ENCODE measurements at places on chromosomes 5 and 9. TPM values are rescaled to one million over a fixed set of nuclear protein-coding genes. Genes with fewer than 3 reads are reported as not detected.

DNA sequence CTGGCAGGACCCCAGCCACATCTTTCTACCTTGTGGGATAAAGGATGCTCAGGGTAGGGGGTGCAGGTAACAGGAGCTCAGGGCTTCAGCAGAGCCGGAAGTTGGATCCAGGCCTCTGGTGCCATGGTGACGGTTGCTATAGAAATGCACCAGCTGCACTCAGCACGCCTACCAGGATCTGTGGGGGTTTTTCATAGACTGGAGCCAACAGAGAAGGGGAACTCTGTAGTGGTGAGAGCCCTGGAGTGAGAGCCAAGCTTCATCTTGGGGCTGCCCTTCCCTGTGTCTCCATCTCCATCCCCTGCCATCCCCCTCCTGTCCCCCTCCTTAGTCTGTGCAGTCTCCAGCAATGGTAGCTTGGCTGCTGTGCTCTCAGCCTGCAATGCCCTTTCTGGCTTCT lies 27.5 kb upstream of the BOD1 start:
- DNase-seq: no peak

Gene PELO
- total RNA-seq: 18.4 TPM

GRCh38 chr5:178751286-178751685 lies 20.8 kb upstream of the ZNF354A start:
- no peak for DNase-seq

GRCh38 chr9:90985631-90986030 lies 184.0 kb downstream of the SYK start:
- no peak for DNase-seq

- no peak for DNase-seq
Measured at GRCh38 chr9:105670775-105671174, 8.5 kb downstream of the TAL2 start.

DNA sequence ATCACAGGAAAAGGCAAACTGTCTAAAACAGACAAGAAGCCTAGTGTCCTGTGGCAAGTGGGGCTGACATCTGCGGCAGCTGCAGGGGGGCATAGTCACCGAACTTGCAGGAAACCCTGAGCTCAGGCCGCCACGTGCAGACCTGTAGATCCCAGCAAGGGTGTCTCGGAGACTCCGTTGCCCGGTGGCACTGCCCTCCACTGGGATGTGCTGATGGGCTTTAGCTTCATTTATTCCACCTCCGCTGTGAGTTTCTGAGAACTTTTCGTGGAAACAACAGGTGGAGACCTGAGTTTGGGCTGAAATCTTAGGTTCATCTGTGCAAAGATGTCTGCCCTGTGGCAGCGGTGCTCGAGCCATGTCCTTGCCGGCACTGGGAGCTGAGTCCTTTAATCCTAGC lies 22.1 kb downstream of the CEP72 start:
- no peak for DNase-seq

GRCh38 chr9:11992866-11993265 lies 700.3 kb upstream of the TYRP1 start:
- DNase-seq: no peak

GRCh38 chr5:79560771-79561524 lies 47.0 kb upstream of the HOMER1 start:
- no peak for DNase-seq

DNA sequence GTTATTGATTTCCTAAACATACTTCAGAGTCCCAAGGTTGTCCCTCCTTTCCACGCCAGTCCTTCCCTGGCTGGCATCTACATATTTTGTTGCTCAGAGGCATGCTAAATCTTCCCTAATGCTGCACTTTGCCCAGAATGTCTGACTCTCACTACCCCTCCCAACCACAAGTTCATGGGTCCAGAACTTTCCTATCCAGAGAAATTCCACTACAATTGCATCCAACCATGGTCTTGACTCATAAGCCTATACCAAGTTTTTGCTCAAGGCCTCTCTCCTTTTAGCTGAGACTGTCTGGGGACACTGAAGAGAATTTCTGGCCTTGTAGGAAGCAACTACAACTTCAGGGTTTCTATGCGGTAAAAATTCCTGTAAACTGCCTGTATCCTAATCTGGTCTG lies 206.3 kb downstream of the BNC2 start:
- no peak for DNase-seq

DNA sequence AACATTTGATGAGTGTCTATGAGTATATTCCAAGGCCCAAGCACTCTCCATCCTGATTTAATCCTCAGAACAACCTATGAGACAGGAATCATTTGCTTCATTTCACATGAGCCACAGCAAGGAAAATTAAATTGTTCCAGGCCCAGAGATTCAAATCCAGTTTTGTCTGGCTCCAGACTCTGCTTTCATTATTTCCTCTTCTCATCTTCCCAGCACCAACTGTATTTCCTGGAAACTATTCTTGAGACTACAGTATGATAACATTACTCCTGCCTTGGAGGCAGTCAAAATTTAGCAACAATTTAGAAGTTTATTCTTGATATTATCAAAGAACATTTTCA lies 194.5 kb downstream of the ZNF608 start:
- DNase-seq: no peak

- no peak for DNase-seq
Measured at GRCh38 chr5:175163586-175164275, 280.3 kb downstream of the DRD1 start.

Gene CNOT8
- total RNA-seq: 74.1 TPM

Gene GADD45G
- total RNA-seq: 0.33 TPM

DNA sequence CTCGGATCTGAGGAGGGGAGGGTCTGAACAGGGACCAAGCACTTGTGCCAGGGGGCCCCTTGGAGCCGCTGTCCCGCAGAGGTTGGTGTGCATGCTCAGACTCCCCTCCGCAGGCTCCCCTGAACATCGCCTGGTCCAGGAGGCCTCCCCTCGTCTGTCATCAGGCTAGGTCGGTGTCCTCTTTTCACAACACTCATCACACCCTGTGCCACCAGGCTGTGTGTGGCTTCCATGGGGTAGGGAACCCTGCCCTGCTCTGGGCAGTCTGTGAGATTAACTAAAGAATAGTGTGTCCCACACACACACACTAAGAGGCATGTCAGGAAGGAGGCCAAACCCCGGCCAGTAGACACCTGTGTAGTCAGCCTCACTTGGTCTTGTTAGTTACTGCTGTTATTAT lies 119.3 kb downstream of the C5orf15 start:
- no peak for DNase-seq

Gene AUH
- 8.8 TPM for total RNA-seq

Gene TMEM215
- 0.18 TPM for total RNA-seq

- DNase-seq: peak; percentile 2
Measured at GRCh38 chr5:96483878-96484277, 50.8 kb upstream of the PCSK1 start.

Gene CDC20B
- total RNA-seq: 0.07 TPM

Gene ANKRD55
- total RNA-seq: 0.33 TPM

- DNase-seq: no peak
Measured at GRCh38 chr5:80142996-80143395, 107.8 kb downstream of the THBS4 start.

DNA sequence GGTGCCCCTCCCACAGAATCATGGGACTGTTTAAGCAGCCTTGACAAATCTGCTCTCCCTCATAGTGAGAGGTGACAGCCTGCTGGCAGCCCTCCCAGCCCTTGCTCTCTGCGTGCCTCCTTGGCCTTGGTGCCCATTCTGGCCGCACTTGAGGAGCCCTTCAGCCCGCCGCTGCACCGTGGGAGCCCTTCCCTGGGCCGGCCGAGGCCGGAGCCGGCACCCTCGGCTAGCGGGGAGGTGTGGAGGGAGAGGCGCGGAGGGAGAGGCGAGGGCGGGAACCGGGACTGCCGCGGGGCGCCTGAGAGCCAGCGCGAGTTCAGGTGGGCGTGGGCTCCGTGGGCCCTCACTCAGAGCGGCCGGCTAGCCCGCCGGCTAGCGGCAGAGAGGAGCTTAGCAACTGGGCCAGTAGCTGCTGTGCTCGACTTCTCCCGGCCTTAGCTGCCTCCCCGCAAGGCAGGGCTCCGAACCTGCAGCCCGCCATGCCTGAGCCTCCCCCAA lies 125.9 kb upstream of the MYO10 start:
- no peak for DNase-seq

Gene MYMK
- not detected for total RNA-seq
